ENCODE measurements at places on chromosomes 3 and 15. TPM values are rescaled to one million over a fixed set of nuclear protein-coding genes. Genes with fewer than 3 reads are reported as not detected.
A peak's percentile ranks its signal among the peaks of the same experiment; 100 is the strongest.

- no peaks in the 10 kb centered on the region for H3K27me3 ChIP-seq
- H3K36me3 ChIP-seq, result no peaks in the 10 kb centered on the region
- H3K27ac ChIP-seq, result no peak overlapping the region
- DNase-seq, result no peak
Measured at GRCh38 chr3:127716384-127716783, 43.6 kb downstream of the ABTB1 start.

- no peak for DNase-seq
- H3K27me3 ChIP-seq, result no peaks in the 10 kb centered on the region
- no peak overlapping the region for H3K27ac ChIP-seq
Measured at GRCh38 chr3:157098823-157099185, 61.1 kb downstream of the CCNL1 start.

DNA sequence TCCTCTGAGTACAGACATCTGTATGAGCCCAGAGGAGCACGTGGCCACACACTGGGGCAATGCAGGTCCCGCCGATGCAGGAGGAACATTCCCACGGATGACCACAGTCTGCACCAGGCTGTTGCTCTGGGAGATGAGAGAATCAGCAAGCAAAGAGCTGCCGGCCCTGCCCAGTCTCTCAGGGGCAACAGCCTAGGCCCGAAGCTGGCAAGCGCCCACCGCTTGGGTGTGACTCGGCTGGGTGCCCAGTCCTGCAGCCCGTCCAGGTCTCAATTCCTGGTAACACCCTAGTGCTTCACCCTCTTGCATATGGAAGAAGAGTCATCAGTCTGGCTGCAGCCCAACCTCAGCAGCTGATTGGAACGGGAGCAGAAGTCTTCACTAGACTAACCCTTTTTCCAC lies 153.7 kb upstream of the HES1 start:
- H3K36me3 ChIP-seq, result no peaks in the 10 kb centered on the region
- H3K27me3 ChIP-seq, result peaks cover 3% of the 10 kb centered on the region
- H3K4me3 ChIP-seq, result no peak overlapping the region

DNA sequence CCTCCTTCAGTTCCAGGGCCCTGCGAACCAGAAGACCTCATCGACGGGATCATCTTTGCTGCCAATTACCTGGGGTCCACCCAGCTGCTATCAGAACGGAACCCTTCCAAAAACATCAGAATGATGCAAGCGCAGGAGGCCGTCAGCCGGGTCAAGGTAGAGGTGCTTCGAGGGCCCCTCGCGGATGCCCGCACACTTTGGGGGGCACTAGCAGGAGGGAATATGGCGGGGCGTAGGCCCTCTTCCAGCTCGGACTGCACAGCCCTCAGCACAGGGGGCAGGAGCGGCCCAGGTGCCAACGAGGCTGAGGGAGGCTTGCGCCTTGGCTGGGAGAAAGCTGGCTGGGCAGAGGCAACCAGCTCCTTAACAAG lies 176.6 kb downstream of the NSMCE3 start:
- H3K4me3 ChIP-seq, result no peak overlapping the region
- H3K27me3 ChIP-seq, result no peaks in the 10 kb centered on the region
- peaks cover 8% of the 10 kb centered on the region for H3K4me1 ChIP-seq
- H3K36me3 ChIP-seq, result no peaks in the 10 kb centered on the region
- DNase-seq, result no peak
- no peak overlapping the region for H3K27ac ChIP-seq

ERC2 gene
- total RNA-seq, result not detected

DNA sequence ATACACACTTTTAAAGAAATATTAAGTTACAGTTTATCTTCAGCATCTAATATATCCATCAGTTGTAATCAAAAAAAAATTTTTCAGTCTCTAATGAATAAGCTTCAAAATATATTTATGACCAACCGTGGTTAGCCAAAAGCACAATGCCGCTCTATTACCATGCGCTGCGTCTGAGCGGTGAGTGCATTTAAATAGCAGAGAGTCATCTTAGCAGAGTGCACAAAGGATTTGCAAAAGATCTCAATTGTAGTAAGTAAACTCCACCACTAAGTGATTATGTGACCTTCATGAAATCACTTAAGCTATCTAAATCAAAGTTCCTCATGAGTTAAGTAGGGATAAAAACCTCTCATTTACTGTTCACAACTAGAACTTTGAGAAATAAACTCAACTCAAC lies 4.9 kb downstream of the TP63 start:
- H3K27ac ChIP-seq, result no peak overlapping the region
- H3K4me3 ChIP-seq, result no peak overlapping the region
- no peaks in the 10 kb centered on the region for H3K27me3 ChIP-seq

DNA sequence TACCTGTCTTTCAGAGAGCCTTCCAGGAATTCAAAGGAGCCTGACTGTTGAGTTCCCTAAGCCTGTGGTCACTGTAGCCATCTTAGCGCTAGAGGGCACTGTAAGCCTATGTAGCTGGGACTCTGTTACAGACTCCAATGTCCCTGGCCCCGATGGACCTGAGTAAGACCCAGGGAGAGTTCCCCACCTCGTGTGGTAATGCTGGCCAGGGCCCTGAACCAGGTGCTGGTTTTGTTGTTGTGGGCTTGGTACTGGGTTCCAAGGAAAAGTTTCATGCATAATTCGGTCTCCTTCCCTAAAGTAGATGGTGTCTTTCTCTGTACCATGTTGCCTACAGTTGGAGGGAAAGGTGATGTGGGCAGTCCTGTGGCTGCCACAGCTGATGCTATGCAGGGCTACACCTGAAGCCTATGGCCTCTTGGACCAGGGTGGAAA lies 32.4 kb downstream of the CDAN1 start:
- DNase-seq, result peak; percentile 56
- H3K27me3 ChIP-seq, result no peaks in the 10 kb centered on the region
- H3K4me1 ChIP-seq, result no peaks in the 10 kb centered on the region
- no peaks in the 10 kb centered on the region for H3K36me3 ChIP-seq
- H3K4me3 ChIP-seq, result no peak overlapping the region

- H3K4me3 ChIP-seq, result peak overlapping the region; percentile 38
- peak; percentile 62 for DNase-seq
- peaks cover 28% of the 10 kb centered on the region for H3K27me3 ChIP-seq
Measured at GRCh38 chr15:100918034-100918689, 995 bp upstream of the LRRK1 start.

DNA sequence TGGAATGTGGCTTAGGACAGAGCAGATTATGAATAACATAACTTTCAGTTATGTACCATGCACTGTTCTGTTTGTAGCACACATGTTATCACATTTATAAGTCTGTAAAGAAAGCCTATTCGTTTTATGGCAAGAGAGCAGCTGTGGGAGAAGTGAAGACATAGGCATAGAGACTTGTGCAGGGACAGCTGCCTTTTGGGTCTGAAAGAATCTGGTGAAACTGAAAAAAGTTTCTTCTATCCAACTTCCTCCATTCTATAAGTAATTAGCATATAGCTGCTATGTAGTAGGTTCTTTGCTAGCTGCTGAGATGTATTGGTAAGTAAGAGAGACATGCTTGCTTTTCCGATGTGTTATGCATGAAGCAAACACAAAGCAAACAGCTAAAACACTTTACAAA lies 1095.4 kb upstream of the CADM2 start:
- no peaks in the 10 kb centered on the region for H3K4me1 ChIP-seq
- H3K27me3 ChIP-seq, result no peaks in the 10 kb centered on the region
- no peak overlapping the region for H3K4me3 ChIP-seq
- no peak overlapping the region for H3K27ac ChIP-seq
- no peaks in the 10 kb centered on the region for H3K36me3 ChIP-seq

PP2D1 gene
- not detected for total RNA-seq

MCF2L2 gene
- total RNA-seq, result 20.7 TPM

DNA sequence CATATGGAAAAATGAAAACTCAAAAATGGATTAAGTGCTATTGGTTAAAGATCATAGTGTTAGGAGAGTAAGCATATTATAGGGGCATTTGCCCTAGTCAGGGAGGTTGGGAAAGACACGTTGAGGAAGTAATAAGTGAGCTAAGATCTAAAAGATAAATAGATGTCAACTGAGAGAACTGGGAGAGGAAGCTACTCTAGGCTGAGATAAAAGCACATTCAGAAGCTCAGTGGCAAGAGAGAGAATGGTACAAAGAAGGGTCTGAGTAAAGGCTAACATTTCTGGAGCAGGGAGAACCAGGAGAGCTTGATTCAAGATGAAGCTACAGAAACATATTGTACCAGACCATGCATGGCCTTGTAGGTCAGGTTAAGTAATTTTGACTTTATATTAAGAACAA lies 63.9 kb downstream of the TRPC1 start:
- H3K4me3 ChIP-seq, result no peak overlapping the region
- DNase-seq, result no peak
- H3K27ac ChIP-seq, result no peak overlapping the region
- H3K4me1 ChIP-seq, result no peaks in the 10 kb centered on the region

DNA sequence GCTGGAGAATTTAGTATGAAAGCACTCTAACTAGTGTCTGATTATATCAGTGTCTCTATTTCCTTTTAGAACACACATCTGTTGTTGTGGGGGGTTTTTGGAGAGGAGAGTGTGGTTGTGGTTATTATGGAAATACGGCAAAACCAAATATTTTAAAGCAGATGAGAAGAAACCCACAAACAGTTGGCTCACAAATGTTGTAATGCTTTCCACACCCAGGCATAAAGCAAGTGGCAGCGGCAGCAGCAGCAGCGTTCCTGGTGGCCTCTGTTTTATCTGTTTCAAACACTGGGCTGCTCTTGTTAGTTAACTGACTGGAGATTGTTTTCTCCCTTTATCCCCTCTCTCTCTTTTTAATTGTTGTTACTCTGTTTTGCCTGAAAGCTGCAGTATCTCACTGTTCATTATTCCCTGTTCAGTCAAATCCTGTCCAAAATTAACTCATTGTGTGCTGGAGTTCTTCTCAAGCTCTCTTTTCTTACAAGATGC lies 1045.5 kb upstream of the NR2F2 start:
- H3K27me3 ChIP-seq, result no peaks in the 10 kb centered on the region
- DNase-seq, result no peak
- no peaks in the 10 kb centered on the region for H3K4me1 ChIP-seq
- no peaks in the 10 kb centered on the region for H3K36me3 ChIP-seq

HRG gene
- total RNA-seq, result not detected

DNA sequence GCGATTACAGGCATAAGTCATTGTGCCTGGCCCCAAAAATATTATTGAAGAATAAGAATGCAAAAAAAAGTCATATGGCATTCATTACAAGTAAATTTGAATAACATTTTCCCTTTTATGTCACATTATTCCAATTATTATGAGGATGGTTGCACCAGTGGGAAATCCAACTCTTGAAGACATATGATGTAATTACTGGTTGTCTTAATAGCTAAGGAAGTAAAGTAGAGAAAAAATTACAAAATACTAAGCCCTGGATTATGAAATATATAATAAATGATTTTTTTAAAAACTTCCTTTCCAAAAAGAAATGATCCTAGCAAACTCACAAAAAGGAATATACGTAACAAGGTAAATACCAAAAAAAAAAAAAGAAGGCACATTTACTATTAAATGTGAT lies 98.9 kb downstream of the FMN1 start:
- H3K36me3 ChIP-seq, result no peaks in the 10 kb centered on the region
- H3K27me3 ChIP-seq, result no peaks in the 10 kb centered on the region
- no peak overlapping the region for H3K4me3 ChIP-seq
- no peak for DNase-seq
- H3K27ac ChIP-seq, result no peak overlapping the region
- H3K4me1 ChIP-seq, result no peaks in the 10 kb centered on the region

MAGI1 gene
- 0.44 TPM for total RNA-seq

DNA sequence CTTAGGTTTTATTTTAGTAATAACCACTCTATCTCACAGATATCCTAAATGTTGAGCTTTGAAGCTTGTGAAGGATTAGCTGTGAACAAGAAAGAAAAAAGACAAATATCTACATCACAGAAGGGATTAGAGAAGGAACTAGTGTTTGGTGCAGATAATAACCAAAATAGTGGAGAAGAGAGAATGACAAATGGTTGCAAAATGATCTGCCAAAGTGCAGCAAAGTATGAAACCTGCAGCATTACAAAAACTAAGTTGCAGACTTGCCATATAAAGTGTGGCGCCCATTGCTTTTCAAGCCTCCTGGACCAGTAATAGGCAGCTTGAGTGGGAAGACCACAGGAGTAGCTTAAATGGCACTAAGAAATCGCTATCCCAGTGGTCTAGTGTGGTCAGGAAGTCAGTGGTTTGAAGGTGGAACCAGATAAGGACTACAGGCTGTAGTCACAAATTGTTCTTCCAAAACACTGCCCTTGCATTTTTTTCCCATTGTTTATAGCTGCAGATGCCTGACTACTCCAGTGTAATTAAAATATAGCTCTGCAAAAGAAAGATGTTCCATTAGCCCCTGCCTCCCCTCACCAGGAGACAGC lies 20.7 kb downstream of the TPM1 start:
- no peak overlapping the region for H3K27ac ChIP-seq
- peaks cover 38% of the 10 kb centered on the region for H3K36me3 ChIP-seq
- H3K4me1 ChIP-seq, result no peaks in the 10 kb centered on the region
- H3K27me3 ChIP-seq, result no peaks in the 10 kb centered on the region

FEZF2 gene
- not detected for total RNA-seq

- peak overlapping the region; percentile 10 for H3K4me3 ChIP-seq
- no peak overlapping the region for H3K27ac ChIP-seq
- no peaks in the 10 kb centered on the region for H3K27me3 ChIP-seq
Measured at GRCh38 chr15:85443046-85443445, 62.6 kb downstream of the AKAP13 start.

- DNase-seq, result no peak
- no peaks in the 10 kb centered on the region for H3K36me3 ChIP-seq
- H3K4me1 ChIP-seq, result no peaks in the 10 kb centered on the region
- no peak overlapping the region for H3K27ac ChIP-seq
- H3K27me3 ChIP-seq, result no peaks in the 10 kb centered on the region
Measured at GRCh38 chr3:65685621-65686235, 353.0 kb downstream of the MAGI1 start.

NR2E3 gene
- total RNA-seq, result not detected

- H3K27me3 ChIP-seq, result peaks cover under 1% of the 10 kb centered on the region
- no peaks in the 10 kb centered on the region for H3K36me3 ChIP-seq
- no peak overlapping the region for H3K4me3 ChIP-seq
- no peak overlapping the region for H3K27ac ChIP-seq
- no peaks in the 10 kb centered on the region for H3K4me1 ChIP-seq
- DNase-seq, result no peak
Measured at GRCh38 chr3:126364731-126365301, 7.6 kb upstream of the KLF15 start.

SERINC4 gene
- not detected for total RNA-seq

GRCh38 chr15:30877070-30877469 lies 26.6 kb upstream of the FAN1 start:
- no peaks in the 10 kb centered on the region for H3K36me3 ChIP-seq
- H3K27me3 ChIP-seq, result peaks cover 3% of the 10 kb centered on the region
- H3K4me3 ChIP-seq, result no peak overlapping the region
- DNase-seq, result no peak
- no peak overlapping the region for H3K27ac ChIP-seq
- no peaks in the 10 kb centered on the region for H3K4me1 ChIP-seq

STX19 gene
- total RNA-seq, result not detected

SLC22A14 gene
- not detected for total RNA-seq

DNA sequence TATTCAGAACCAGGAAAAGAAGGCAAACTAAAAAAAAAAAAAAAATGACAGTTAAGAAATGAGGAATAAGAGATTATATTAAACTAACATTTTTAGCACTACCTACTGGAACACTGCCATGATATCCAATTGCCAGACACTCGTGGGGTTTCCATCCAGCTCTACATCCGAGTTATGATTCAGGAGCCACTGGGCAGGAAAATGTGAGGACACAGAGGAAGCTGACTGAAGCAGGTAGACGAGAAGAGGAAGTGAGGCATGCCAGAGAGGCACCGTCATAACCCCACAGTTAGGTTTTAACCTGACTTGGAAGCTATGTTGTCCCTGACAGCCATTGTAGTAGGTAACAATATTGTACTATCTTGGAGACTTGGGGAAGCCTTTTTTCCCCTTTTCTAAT lies 495.0 kb downstream of the NLGN1 start:
- H3K4me1 ChIP-seq, result no peaks in the 10 kb centered on the region
- no peaks in the 10 kb centered on the region for H3K36me3 ChIP-seq
- no peak overlapping the region for H3K27ac ChIP-seq
- DNase-seq, result no peak

All from CD4-positive, CD25-positive, alpha-beta regulatory T cell (primary cell).